ENCODE measurements at places on chromosomes 1 and 21. TPM values are rescaled to one million over a fixed set of nuclear protein-coding genes. Genes with fewer than 3 reads are reported as not detected.

DNA sequence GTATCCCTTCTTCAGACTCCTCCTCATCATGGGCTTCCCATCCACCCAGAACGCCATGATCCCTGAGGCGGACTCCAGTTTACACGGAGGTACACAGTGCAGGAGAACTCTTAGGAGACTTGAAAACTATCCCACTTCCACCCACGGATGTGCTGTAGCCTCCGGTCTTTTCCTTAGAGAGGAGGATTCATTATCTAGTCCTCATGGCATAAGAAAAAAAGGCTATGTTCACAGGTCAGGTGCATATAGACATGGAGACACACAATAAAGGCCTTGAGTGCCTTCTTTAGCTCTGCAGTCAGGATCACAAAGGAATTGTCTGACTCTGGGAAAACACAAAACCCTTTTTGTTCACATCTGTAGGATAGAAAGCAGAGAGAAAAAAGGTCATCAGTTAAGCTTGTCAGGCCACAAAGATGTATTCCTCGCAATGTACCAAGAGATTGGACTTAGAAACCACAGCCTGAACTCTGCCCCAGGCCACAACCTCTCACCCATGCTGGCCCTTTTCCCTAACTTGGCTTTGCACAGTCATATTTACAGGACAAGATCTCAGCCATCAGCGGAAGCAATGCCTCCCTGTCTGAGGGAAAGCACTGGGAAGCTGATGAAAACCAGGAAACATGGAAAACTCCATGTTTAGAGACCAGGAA is 9.0 kb downstream of the CRP start:
- no peak for DNase-seq

- DNase-seq: no peak
Observed at GRCh38 chr1:4118746-4119515, 218.9 kb upstream of the C1orf174 start.

GRCh38 chr1:205677167-205677566 is 3.1 kb downstream of the SLC45A3 start:
- DNase-seq: no peak

DNA sequence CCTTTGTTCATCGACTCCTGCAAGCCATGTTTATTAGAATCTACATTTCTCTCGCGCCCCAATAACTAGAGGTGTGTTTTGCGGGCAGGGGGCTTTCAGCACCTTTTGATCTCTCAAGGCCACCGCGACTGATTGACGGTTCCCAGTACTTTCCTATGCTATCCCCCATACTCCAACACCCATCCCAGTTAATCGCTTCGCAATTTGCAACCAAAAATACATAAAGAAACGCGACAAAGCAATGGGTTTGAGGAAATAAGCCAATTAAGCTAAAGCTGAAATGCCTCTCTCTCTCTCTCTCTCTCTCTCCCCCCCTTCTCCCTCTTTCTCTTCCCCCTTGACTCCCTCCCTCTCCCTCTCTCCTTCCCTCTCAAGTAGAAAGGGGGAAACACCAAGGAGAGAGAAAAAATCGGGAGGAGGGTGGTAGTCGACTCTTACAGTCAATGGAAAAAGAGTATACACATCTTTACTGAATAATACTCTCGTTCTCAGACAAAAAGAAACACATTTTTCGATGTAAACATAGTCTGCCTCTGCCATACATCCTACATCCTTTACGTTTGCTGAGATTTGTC is 128.0 kb upstream of the DPYD start:
- no peak for DNase-seq

- DNase-seq: no peak
Observed at GRCh38 chr21:19256934-19257660, 853.5 kb upstream of the TMPRSS15 start.

GRCh38 chr1:94656967-94657366 is 115.4 kb upstream of the F3 start:
- DNase-seq: no peak

GRCh38 chr1:111208921-111209320 is 8.5 kb upstream of the DENND2D start:
- DNase-seq: no peak

GRCh38 chr1:246622035-246622652 is 55.9 kb downstream of the CNST start:
- DNase-seq: no peak

GRCh38 chr21:25742900-25743299 is 8.1 kb downstream of the GABPA start:
- no peak for DNase-seq

- DNase-seq: no peak
Observed at GRCh38 chr1:244180256-244180655, 129.2 kb downstream of the ZBTB18 start.

- DNase-seq: no peak
Observed at GRCh38 chr21:41367945-41368734, 6.3 kb downstream of the MX2 start.

- DNase-seq: no peak
Observed at GRCh38 chr21:32956061-32956656, 69.6 kb upstream of the OLIG2 start.

DNA sequence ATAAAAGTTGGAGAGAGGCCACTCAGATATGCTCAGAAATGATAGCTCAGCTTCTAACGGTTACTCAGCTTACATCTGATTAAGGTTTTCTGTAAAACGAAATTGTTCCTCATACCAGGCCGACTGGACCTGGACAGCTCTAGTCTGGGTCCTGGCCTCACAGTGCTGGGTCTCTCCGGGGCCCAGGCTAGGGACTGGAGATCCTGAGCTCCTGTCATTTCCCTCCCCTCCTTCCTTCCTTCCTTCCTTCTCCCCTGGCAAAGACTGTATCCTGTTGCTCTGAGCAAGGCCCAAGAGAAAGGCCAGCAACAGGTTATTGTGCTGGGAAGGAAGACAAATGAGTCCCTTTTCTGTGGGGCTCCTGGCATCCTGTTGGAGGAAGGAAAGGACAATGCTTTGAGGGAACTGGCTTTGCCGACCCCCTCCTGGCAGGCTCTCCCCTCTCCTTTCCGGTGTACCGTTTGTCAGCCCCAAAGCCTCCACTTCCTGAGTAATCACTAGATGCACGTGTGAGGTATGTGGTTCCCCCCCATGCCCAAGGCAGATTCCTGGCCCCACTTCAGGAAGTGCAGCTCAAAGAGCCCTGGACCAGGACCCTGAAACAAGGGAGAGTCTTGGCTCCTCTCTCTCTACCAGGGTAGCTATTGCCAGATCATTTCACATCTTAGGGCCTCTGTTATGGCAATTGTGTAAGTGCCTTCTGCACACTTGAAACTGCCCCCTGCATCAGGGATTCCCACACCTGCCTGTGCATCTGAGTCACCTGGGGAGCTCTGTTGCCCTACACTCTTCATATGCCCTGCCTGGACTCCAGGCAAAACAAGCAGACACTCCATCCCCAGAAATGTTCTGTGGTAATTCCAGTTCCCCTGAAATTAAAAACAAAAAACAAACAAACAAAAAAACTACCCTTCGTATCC is 212.7 kb upstream of the FGGY start:
- no peak for DNase-seq

GRCh38 chr1:30551603-30552002 is 171.8 kb downstream of the MATN1 start:
- DNase-seq: no peak

GRCh38 chr1:9942399-9942938 is 722 bp downstream of the LZIC start:
- no peak for DNase-seq

- DNase-seq: no peak
Observed at GRCh38 chr1:3058263-3059030, 10.6 kb upstream of the PRDM16 start.

- DNase-seq: no peak
Observed at GRCh38 chr1:168304865-168305264, 24.2 kb downstream of the TBX19 start.

DNA sequence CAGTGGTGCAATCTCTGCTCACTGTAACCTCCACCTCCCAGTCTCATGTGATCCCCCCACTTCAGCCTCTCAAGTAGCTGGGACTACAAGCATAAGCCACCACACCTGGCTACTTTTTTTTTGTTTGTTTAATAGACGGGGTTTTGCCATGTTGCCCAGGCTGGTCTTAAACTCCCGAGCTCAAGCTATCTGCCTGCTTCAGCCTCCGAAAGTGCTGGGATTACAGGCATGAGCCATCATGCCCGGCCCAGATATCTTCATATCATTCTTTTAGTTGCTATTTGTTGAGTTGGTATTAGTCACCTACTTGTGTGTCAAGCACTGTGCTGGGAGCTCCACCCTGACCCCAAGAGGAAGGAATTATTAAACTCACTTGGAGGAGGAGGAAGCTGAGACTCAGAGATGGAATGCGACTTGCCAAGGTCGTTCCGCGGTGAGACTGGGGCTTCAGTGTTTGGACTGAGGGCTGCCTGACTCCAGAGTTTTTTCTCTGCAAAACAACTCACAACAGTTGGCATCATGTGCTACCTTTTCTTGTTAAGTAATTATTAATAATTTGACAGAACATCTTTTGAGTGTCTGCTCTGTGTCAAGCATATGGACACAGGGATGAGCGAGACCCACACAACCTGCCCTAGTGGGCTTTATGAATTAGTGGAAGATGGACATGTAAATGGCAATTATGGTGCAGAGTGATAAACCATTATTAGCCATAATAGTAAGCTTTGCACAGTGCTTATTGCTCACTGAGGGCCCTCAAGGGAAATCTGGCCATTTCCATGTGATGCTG is 132.0 kb downstream of the FOXD2 start:
- no peak for DNase-seq

DNA sequence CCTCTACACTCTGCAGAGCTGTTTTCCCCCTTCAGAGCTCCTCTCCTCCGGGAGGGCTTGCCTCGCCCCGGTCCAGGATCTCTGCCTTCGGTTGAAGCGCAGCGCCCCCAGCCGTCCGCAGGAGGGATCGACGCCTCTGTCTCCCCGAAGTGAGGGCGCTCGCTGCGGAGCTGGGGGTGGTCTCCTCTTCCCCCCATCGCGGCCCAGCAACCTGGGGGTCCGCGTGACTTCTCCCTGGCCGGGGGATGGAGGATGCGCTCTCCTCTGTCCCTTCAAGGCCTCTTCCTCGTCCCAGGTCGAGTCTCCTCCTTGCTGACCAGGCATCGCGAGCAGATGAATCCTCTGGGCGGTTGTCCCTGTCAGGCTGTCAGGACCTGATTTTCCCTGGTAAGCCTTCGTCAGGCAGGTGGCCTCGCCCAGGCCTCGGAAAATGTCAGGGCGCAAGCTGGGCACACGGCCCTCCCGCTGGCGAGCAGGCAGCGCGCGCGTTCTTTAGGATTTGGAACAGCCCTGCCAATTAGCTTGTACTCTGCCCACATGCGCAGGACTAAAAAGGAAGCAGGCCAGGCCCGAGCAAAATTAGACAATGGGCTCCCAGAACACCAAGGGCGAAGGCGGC is 90.5 kb downstream of the EDEM3 start:
- DNase-seq: peak; percentile 14

GRCh38 chr1:56583957-56584468 is 4.7 kb upstream of the PLPP3 start:
- no peak for DNase-seq

- DNase-seq: no peak
Observed at GRCh38 chr1:88730995-88731394, 46.9 kb downstream of the PKN2 start.

- DNase-seq: no peak
Observed at GRCh38 chr1:211393203-211393602, 66.6 kb downstream of the TRAF5 start.

DNA sequence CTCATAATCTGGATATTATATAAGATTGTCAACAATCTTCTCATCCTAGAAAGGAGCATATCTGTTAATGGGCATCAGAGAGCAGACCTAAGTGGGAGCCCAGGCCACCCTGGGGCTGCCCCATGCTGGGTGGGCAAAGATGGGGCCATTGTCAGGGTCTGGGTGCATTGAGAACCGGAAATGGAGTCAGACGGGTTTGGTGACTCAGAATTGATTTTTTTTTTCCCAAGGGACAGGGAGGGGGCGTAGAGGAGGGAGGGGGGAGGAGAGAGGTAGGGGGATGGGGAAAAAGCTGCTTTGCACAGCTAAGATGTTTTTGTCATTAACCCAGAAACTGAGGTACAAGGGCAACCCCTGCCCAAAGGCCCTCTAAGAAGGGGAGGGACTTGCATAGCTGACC is 1.3 kb downstream of the ATXN7L2 start:
- DNase-seq: no peak

DNA sequence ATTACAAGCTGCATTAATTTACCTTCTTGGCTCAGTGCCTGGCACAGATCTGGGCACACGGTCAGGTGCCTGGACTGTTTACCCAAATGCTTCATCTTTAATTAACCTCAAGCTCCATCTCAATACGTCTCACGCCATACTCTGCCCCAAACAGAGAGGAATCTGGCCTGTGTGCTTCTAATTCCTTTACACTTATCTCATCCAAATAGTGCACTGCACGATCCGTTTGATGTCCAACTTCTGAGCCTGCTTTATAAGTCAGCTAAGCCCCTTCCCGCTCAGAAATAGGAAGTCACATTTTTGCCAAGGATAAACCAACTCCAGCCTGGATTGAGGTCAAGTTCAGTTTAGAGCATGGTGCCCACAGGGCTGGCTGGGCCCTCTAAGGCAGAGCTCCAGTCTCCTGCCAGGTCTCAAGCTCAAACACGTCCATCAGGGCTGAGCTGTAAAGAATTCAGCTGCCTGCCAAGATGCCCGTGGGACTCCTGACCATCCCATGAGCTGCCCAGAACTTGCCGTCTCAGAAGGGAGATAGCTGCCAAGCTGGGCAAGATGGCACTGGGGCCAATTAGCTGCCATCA is 233.5 kb downstream of the TRABD2B start:
- no peak for DNase-seq

DNA sequence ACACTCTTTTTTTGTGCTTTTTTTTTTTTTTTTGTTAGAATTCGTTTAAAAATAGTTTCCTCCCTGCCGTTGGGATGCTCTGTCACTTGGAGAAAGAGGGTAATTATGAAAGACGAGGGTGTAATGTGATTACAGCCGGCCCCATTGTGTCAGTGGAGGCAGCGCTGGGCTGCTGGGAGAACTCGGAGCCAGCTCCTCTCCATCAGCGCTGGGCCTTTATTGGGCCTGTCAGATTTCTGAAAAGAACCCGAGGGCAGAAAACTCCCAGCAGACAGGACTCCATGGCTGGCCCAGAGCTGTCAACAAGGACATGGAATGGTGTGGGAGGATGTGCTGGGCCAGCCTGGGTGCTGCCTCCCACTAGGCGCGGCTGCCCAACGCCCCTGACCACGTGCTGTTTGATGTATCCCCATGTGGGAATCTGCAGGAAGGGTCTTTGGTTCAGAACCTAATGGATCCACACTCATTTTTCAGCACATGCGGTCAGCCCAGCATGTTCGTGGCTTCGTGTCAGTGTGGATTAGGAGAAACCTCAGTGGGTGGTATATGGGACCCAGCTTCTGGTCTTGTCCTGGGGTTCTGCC is 222.6 kb upstream of the KIAA0040 start:
- DNase-seq: no peak

GRCh38 chr1:2492091-2492490 is 16.0 kb downstream of the PLCH2 start:
- DNase-seq: no peak

GRCh38 chr21:38597421-38597820 is 99.1 kb upstream of the ERG start:
- no peak for DNase-seq

PLA2G2F gene
- not detected for total RNA-seq

FABP3 gene
- total RNA-seq: not detected

DIO1 gene
- not detected for total RNA-seq

DMRTA2 gene
- not detected for total RNA-seq

MNDA gene
- total RNA-seq: 5.2 TPM

EMC1 gene
- 32.0 TPM for total RNA-seq

GCSAML gene
- total RNA-seq: 2.2 TPM

DNAJB4 gene
- total RNA-seq: 20.8 TPM

TACSTD2 gene
- not detected for total RNA-seq

ERG gene
- total RNA-seq: not detected

GPR157 gene
- 4.4 TPM for total RNA-seq

OR2L2 gene
- 0.21 TPM for total RNA-seq

Data from T-helper 17 cell (primary cell).